Naive thymus-derived CD8-positive, alpha-beta T cell (primary cell): ENCODE measurements at places on chromosomes 11 and 22.

- DNase-seq, result no peak
Observed at GRCh38 chr11:86360775-86361395, 13.8 kb upstream of the CCDC81 start.

DNA sequence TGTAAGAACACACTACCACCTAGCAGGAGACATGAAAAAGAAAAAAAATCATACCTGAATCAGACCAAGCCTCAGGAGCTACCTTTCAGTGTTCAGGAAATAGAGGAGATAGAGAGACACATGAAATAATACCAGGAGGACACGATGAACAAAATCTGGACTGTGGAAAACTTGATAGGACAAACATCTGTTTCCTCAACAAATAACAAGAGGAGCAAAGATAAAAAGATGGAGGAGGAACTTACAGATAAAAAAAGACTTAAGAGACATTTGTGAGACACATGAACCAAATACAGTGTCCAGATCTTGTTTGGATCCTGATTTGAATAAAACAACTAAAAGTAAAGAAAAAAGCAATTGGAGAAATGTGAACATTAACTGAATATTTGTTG lies 12.4 kb upstream of the KCNE3 start:
- no peak for DNase-seq

- DNase-seq, result no peak
Observed at GRCh38 chr11:68302256-68302655, 10.1 kb upstream of the LRP5 start.

GRCh38 chr22:37661160-37661924 lies 2.8 kb downstream of the PDXP start:
- DNase-seq, result peak; percentile 55
